ENCODE measurements at places on chromosomes 1 and 21.

DNA sequence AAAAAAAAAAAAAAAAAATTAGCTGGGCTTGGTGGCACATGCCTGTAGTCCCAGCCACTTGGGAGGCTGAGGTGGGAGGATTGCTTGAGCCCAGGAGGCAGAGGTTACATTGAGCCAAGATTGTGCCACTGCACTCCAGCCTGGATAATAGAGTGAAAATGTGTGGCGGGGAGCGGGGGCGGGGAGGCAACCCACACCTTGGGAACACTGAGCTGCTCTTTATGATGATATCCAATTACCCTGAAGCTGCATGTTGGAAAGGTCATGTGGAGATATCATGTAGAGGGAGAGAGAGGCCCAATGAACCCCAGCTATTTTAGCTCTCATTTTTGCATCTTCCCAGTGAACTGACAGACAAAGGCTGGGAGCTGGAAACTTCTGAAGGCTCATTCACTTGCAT is 48.3 kb upstream of the ZNF648 start:
- no peak for DNase-seq

- DNase-seq, result peak; percentile 59
These were observed 26.8 kb downstream of the IFI44 start for GRCh38 chr1:78676347-78676982.

DNA sequence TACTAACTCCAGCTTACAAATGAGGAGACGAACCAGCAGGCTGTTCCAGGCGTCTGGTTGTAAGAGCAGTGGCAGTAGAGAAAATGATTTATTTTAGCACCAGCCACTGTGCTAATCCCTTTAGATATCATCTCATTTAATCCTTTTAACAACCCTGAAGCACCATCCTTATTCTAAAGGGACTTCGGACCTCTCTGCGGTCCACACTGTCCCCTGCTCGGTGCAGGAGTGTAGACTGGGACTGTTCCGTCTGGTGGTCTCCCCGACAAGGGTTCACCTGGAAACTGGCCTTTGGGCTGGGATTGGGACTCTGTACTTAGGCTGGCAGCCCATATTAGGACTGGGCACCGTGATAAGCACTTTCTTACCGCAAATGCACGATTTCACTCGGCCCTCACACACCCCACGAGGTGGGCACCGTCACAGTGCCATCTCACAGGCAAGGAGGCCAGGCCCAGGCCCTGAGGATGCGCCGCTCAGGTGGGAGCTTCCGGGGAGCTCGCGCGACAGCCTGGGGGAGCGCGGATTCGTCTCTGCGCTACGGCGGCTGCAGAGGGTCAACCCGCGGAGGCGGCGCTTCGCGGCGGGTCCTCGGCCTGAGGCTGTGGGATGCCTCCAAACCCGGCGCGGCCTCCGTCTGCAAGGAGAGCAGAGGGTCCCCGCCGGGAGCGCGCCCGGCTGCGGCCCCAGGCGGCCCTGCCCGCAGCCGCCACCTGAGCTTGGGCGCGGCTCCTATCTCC is 45.2 kb downstream of the ATP1A1 start:
- DNase-seq, result peak; percentile 85

DNA sequence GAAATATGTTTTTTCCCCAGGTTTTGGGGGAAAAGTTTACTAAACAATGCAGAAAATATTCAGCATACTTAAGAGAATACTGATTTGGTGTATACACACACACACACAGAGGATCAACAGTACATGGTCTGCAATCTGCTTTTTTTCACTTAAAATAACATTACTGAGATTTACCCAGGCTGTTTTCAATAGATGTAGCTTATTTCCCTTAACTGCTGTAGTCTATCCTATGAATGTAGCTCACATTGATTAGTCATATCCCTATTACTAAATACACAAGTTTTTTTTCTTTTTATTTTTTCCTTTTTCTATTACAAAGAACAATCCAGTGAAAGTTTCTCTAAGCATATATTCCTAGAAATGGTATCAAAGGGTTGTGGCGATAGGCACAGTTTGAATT is 266.7 kb upstream of the GREM2 start:
- DNase-seq, result no peak

DNA sequence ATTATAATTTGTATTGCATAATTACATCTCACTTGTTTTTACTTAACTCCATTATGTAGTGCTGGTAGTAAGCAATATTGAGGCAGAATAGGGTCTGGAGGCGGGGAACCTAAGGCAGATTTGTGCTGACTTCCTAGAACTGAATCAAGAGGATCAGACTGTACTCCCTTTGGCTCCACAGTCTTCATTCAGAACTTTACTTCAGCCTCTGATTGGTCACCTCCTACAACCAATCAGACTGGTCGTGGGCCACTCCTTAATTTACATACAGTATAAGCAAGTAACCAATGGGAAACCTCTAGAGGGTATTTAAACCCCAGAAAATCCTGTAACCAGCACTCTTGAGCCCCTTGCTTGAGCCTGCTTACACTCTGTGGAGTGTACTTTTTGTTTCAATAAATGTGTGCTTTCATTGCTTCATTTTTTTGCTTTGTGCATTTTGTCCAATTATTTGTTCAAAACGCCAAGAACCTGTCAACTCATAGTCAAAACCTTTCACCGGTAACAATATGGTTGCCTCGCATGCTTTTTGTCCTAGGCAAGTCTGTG is 31.6 kb downstream of the ZBTB8OS start:
- DNase-seq, result no peak

GRCh38 chr1:230171356-230172015 is 104.4 kb downstream of the GALNT2 start:
- no peak for DNase-seq

- peak; percentile 55 for DNase-seq
These were observed 43.7 kb downstream of the BACH1 start for GRCh38 chr21:29342363-29342957.

GRCh38 chr1:100510451-100510850 is 27.5 kb upstream of the GPR88 start:
- no peak for DNase-seq

GRCh38 chr1:21955058-21955457 is 17.9 kb upstream of the HSPG2 start:
- no peak for DNase-seq

DNA sequence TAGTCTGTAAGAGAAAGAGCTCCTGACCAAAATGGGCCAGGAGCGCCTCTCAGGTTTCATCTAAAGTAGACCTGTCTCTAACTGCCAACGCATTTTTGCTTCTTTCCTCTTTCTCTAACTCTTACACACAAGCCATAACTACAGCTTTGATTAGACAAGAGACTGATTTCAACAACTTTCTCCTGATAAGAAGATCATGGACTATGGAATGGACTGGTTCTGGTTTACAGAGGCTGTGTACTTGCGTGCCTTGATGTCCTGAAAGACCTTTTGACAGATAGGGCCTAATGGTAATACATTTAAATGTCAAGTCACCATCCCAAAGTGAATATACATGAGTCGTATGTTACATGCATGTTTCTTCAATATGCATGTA is 3.7 kb upstream of the SETD4 start:
- DNase-seq, result no peak

DNA sequence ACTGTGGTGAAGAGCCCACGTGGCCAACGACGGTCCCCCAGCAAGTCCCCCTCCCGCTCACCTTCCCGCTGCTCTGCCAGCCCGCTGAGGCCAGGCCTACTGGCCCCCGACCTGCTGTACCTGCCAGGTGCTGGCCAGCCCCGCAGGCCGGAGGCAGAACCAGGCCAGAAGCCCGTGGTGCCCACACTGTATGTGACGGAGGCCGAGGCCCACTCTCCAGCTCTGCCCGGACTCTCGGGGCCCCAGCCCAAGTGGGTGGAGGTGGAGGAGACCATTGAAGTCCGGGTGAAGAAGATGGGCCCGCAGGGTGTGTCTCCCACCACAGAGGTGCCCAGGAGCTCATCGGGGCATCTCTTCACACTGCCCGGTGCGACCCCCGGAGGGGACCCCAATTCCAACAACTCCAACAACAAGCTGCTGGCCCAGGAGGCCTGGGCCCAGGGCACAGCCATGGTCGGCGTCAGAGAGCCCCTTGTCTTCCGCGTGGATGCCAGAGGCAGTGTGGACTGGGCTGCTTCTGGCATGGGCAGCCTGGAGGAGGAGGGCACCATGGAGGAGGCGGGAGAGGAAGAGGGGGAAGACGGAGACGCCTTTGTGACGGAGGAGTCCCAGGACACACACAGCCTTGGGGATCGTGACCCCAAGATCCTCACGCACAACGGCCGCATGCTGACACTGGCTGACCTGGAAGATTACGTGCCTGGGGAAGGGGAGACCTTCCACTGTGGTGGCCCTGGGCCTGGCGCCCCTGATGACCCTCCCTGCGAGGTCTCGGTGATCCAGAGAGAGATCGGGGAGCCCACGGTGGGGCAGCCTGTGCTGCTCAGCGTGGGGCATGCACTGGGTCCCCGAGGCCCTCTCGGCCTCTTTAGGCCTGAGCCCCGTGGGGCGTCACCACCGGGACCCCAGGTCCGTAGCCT is 46.8 kb downstream of the TRIM11 start:
- DNase-seq, result no peak

DNA sequence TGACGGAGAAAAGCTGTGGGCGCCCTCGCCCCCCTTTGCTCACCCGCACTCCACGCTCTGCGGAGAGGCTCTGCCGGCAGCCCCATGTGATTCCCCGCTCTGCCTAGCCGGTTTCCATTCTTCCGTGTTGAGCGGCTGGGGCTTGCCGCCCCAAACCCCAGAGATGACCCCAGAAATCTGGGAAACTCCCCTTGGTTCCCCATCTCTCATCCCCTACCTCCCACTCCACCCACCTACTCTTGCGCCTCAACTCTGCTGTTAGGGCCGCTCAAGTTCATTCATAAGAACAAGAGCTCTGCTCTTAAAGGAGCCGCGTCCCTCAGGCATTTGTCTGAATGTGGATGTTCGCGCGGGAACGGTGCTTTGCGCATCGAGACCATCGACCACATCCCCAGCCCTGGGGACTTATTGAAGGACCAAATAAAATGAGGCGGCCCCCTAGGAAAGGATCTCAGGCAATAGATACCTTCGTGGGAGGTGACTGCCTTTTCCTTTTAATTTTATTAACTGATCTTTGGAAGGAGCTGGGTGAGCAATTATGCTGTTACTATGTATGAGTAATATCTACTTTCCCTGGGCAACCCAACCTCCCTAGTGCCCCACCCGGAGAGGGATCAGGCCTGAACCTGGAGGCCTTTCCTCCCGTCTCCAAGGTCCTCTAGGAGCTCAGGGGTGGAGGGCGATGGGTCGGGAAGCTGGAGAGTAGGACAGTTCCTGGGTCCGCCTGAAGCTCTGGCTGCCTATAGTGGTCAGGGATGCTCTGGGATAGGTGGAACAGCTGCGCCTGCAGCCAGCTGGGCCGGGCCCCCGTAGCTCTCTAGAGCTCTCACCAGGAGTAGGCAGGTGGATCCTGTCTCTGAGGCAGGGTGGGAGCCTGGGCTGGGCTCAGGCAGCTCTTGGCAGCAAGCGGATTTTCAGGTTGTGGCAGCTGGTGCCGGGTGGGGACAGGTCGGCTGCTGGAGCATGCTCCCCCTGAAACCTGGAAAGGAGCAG is 898 bp downstream of the MFSD2A start:
- peak; percentile 50 for DNase-seq

DNA sequence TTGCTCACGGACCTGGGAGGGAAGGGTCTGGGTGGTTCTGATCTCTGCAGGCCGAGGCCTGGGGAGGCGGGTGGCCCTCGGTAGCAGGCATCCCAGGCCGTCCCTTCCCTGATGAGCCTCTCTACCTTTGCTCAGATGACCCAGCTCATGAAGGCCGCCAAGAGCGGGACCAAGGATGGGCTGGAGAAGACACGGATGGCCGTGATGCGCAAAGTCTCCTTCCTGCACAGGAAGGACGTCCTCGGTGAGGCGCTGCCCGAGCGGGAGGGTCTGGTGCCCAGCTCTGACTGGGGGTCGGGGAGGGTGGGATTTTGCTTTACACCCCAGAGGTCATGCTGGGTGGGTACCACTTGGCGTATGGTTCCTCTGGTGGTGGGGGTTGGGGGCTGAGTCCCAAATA is 76.5 kb downstream of the ARHGEF10L start:
- DNase-seq, result no peak

DNA sequence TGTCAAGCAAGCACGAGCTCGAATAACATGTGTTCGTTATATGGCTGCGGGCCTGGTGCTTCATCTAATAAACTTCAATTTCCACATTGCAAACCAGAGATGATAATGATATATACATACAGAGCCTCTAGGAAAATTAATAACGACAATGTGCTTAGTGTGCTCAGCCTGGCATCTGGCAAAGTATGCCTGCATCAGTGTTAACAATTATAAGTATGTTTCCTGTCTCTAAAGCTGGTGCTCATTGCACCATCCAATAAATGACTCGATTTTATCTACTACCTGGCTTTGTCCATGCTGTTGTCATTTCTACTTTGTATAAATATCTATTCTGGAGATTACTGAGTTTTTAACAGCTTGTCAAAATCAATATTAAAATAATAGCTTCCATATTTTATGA is 1402.6 kb downstream of the MRPL39 start:
- no peak for DNase-seq

GRCh38 chr1:12615159-12615864 is 2.7 kb downstream of the DHRS3 start:
- DNase-seq, result no peak

DNA sequence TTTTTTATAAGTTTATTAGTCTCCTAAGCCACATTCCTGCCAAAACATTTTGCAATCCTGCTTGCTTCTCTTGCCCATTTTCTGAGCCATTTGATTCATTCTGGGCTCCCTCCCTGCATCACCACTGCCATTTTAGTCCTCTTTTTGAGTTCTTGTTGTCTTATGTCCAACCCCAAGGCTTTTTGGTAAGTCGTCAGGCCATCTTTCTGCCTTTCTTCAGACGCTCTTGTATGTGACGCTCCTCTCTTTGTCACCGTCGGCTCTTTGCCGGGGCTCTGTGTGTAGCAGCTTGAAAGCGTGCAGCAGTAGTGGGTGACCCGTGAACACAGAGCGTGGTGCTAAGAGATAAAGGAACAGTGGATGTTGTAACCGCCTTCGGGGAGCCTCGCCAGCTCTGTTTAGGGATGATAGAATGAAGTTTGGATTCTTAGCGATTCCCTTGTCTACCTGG is 14.6 kb downstream of the HUNK start:
- no peak for DNase-seq

GRCh38 chr1:98292994-98293393 is 368.5 kb upstream of the SNX7 start:
- no peak for DNase-seq

GRCh38 chr1:227729881-227730629 is 5.0 kb downstream of the JMJD4 start:
- no peak for DNase-seq

- DNase-seq, result no peak
These were observed 4.5 kb upstream of the KIAA1614 start for GRCh38 chr1:180908074-180908765.

DNA sequence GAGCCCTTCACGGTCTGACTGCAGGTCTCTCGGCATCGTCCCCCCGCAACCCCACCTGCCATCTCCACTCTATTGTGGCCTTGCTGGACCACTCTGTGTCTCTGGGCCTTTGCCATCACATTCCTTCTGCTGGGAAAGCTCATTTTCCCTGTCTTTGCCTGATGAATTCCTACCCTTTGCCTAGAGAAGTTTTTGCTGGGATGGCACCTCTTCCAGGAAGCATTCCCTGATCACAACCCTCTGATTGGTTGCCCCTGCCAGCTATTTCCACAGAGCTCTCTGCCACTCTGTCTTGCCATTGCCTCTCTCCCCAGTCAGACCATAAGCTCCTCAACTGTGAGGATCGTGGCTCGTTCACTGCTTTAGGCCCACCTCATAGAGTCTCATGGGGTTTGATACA is 28.9 kb upstream of the GPR37L1 start:
- DNase-seq, result no peak

- DNase-seq, result no peak
These were observed 1.4 kb upstream of the TUT4 start for GRCh38 chr1:52554267-52554640.
